ENCODE measurements at places on chromosomes 12 and 14.

- no peak for DNase-seq
Observed at GRCh38 chr12:130588696-130589539, 127.2 kb downstream of the RIMBP2 start.

DNA sequence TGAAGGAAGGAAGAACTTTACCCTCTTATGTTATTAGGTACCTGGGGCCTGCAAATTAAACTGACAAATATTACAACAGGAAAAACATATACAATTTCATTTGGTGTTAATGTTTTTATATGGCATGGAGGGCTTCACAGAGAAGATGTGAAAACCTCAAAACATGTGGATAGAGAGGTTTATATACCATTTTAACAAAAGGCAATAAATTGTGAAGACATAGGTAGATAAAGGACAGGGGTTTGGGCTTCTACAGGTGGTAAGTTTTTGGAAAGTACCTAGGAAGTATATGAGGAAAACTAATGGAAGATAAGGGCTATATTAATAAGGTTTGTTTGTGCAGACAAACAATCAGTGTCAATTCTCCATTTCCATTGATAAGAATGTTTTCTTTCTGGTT is 95.1 kb upstream of the ATF7IP start:
- no peak for DNase-seq

- no peak for DNase-seq
Observed at GRCh38 chr12:56362130-56363059, at the start of gene APOF. APOF (minus strand) TSS chr12:56362857; CDS start chr12:56362745, 112 bp downstream.

DNA sequence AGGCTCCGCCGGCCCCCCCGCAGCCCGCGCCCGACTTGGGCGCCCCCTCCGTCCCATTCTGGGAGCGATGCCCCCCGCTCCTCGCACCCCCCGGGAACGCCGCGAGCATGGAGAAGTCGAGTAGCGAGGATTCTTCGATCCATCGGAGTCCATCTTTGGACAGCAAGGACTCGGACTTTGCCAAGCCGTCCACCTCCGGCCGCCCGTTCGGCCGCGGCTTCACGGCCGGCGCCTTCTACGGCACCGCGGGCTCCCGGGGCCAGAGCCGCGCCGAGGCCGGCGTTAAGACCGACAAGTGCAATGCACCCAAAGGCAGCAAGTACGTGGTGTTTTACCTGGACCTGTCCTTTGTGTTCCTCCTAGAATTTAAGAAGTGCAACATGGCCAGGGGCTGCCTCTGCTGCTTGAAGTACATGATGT is 123.6 kb downstream of the TSPAN9 start:
- DNase-seq, result no peak

- peak; percentile 95 for DNase-seq
Observed at GRCh38 chr12:127272864-127273263, 994.1 kb upstream of the TMEM132C start.

DNA sequence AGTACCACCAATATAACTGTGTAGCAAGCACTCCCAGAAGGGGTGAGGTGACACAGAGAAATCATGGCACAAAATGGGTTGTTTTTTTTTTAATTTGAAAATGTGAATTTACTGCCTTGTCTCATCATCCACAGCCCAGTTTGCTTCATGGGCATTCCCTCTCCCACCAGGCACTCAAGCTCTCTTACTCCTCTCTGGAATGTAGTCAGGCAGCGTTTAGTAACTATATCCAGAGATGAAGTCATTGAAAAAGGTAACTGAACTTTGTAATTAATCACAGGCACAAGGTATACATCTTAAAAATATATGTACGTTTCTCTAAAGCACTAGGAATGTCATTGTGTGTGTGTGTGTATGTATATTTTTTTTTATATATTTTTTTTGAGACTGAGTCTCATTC is 91.4 kb downstream of the FAR2 start:
- no peak for DNase-seq

DNA sequence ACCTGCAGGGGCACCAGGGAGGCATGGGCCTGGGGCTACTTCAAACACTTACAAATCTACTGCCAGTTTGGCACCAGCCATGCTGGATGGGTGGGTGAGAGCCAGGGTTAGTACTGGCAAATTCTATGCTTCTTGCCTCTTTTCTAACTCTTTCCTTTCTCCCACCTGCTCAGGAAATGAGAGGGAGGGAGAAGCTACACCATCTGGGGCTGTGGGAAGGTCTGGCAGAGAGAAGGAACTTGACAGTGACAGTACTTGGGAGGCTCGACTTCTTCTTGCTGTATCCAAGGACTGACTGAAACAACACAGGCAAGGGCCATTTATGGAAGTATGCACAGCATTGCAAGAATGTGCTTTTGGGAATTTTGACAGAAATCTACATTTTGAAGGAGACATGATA is 149.6 kb upstream of the DYRK2 start:
- DNase-seq, result peak; percentile 24

DNA sequence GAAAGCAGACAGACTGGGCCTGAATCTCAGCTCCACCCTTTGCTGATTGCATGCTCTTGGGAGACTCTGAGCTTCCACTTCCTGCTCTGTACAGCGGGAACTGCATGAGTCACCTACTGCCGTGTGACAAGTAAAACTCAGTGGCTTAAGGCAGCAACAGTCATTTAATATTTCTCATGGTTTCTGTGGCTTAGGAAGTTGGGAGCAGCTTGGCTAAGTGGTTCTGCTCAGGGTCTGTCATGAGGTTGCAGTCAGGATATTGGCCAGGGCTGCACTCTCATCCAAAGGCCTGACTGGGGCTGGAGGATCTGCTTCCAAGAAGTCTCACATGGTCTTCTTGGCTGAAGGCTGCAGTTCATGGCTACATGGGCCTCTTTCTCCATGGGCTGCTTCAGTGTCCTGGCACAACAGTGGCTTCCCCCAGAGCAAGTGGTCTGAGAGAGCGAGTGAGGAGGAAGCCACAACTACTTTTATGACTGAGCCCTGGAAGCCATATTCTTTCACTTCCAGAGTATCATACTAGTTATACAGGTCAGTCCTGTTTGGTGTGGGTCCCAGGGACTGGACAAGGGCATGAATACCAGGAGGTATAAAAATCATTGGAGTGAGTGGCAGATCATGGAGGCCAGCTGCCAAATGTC is 49.7 kb downstream of the FAM222A start:
- DNase-seq, result peak; percentile 64

Data from EH (cell line).